Vagina (tissue), 2 donors: ENCODE measurements at places on chromosomes 13 and 19.

GRCh38 chr13:20616059-20616797, 49.3 kb downstream of the IFT88 start:
- H3K36me3 ChIP-seq = no peaks in the 10 kb centered on the region
- DNase-seq = no peak
- H3K4me1 ChIP-seq = no peaks in the 10 kb centered on the region
- H3K27me3 ChIP-seq = no peaks in the 10 kb centered on the region

- H3K4me3 ChIP-seq = no peak within 1 kb of the TSS
- DNase-seq = no peak
Measured at GRCh38 chr19:42879613-42880012, at the start of gene PSG1. Gene PSG1, minus strand, starts transcription at chr19:42879713. Its CDS starts 132 bp downstream, at chr19:42879581.

GRCh38 chr19:39705578-39706188, 1.4 kb downstream of the LGALS14 start:
- no peak overlapping the region for H3K4me3 ChIP-seq
- no peaks in the 10 kb centered on the region for H3K27me3 ChIP-seq
- H3K36me3 ChIP-seq = no peaks in the 10 kb centered on the region
- no peak overlapping the region for H3K27ac ChIP-seq
- H3K4me1 ChIP-seq = no peaks in the 10 kb centered on the region

DNA sequence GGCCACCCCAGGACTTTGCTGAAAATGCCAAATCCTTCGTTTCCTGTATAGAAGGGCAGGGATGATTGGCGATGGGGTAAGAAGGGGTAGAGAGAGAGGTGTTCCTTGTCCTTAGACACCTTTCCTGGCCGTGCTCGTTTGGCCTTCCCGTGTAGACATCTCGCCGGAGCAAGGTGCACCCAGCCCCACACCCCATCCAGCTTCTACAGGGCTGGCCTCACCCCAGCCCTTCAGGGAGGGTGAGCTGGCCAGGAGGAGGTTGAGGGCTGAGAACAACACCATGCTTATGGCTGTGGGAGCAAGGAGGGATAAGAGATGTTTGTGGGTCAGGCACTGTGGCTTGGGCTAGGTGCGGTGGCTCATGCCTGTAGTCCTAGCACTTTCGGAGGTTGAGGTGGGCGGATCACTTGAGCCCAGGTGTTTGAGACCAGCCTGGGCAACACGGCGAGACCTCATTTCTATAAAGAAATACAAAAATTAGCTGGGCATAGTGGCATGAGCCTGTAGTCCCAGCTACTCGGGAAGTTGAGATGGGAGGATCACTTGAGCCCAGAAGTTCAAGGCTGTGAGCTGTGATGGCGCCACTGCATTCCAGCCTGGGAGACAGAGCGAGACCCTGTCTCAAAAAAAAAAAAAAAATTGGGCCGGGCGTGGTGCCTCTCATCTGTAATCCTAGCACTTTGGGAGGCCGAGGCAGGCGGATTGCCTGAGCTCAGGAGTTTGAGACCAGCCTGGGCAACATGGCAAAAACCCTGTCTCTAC, 15.5 kb downstream of the SMARCA4 start:
- no peaks in the 10 kb centered on the region for H3K27me3 ChIP-seq
- DNase-seq = no peak
- H3K36me3 ChIP-seq = no peaks in the 10 kb centered on the region
- peak overlapping the region; percentile 36 for H3K4me3 ChIP-seq
- peak overlapping the region; percentile 77 for H3K27ac ChIP-seq

GRCh38 chr13:44423824-44424223, 50.2 kb downstream of the SERP2 start:
- H3K4me3 ChIP-seq = no peak overlapping the region
- H3K27me3 ChIP-seq = no peaks in the 10 kb centered on the region
- DNase-seq = no peak
- no peaks in the 10 kb centered on the region for H3K4me1 ChIP-seq

DNA sequence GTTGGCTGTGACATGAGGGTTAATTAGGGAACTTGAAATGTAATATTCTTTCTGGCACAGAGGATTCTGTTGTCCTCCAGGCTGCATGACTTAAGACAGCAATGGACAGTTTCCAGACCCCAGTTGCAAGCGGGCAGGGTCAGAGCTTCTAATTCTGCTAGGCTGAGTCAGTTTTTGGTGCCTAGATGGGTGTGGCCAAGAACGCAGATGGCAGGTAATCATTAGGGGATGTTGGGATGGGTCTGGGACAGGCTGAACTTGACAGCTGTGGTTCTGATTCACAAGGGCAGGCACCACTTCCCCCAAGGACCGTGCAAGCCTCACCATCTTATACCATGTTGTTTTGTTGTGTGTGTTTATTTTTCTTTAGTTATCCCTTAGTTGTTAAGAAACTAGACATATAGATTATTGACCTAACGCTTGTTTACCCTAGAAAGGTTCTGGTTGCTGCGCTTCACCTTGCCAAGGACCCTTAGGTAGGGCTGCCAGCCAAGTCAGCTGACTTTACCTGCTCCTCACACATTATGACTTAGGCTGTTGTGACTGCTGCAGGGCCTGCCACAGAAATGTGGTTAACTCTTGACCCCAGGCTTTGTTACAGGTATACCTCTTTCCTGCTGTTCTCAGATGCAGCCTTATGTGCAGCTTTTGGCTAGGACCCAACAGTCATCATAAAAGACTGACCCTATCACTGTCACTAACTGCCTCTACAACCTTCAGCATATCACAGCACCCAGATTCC, 117.7 kb upstream of the KLF12 start:
- no peaks in the 10 kb centered on the region for H3K36me3 ChIP-seq
- H3K27me3 ChIP-seq = no peaks in the 10 kb centered on the region
- H3K27ac ChIP-seq = no peak overlapping the region
- no peaks in the 10 kb centered on the region for H3K4me1 ChIP-seq
- no peak overlapping the region for H3K4me3 ChIP-seq
- DNase-seq = no peak

DNA sequence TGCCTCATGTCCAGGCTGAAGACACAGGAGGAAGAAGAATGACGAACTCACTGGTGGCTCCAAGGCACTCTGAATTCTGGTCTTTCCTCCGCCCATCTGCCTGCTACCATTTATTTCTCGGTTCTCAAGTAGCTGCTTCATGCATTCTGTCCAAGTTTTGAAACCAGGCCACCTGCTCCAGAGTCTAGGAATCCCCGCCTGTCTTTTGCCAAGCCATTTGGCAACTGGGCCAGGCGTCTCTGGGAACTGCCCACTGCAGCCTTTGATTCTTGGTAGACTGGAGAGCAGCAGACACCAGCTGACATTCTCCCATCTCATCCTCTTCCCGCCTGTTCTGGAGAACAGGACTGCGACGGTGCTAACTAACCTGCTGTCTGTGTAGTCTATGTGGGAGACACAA, 10.8 kb downstream of the SLC35E1 start:
- no peak for DNase-seq
- peaks cover 46% of the 10 kb centered on the region for H3K36me3 ChIP-seq
- no peaks in the 10 kb centered on the region for H3K27me3 ChIP-seq

DNA sequence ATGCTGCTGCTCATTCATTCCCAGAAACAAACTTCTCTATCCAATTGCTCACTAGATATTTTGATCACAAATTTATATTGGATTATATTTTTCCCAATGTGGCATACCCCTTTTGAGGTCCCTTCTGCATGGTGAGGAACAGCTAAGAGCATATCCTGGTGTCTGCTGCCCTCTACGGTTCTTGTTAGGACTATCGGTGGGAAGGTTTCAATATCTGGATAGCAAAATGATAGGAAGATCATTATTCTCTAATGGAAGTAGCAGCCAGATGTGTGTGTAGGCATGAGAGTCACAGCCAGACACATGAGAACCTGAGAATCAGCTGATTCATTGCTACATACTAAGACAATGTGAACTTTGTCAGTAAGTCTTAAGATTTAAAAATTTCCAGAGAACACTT, 1422.4 kb upstream of the MIR17HG start:
- H3K27me3 ChIP-seq = no peaks in the 10 kb centered on the region
- DNase-seq = no peak
- no peak overlapping the region for H3K4me3 ChIP-seq
- H3K4me1 ChIP-seq = no peaks in the 10 kb centered on the region
- H3K36me3 ChIP-seq = no peaks in the 10 kb centered on the region
- no peak overlapping the region for H3K27ac ChIP-seq
